DND-41 (cell line): ENCODE measurements at places on chromosomes 4 and X.

DNA sequence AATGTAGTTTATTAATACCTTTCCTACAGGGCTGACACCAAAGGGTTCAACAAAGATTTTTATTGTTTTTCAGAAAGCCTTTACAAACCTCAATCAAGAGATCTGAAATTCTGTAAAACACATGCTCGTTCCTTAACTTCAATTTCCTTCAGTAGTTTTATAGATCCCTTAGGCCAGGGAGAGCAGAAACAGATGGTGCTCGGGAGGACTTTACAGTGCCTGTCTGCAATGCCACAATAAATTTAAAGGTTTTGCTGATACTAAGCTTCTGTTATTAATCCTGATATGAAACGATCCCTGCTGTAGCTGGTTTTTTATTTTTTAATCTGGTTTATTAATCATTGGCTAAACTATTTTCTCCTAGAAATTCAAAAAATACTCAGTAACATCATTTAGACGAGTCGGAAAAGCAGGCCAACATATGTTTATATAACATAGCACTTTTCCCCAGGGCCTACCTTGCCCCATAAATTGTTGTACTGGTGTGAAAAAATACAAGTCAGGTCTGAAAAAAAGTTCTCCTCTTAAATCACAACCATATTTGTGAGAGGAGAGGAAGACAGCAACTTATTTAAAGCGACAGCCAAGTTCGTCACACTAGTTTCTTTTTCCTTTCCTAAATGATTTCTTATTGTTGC is 39.8 kb downstream of the SHISA3 start:
- no peak for DNase-seq

DNA sequence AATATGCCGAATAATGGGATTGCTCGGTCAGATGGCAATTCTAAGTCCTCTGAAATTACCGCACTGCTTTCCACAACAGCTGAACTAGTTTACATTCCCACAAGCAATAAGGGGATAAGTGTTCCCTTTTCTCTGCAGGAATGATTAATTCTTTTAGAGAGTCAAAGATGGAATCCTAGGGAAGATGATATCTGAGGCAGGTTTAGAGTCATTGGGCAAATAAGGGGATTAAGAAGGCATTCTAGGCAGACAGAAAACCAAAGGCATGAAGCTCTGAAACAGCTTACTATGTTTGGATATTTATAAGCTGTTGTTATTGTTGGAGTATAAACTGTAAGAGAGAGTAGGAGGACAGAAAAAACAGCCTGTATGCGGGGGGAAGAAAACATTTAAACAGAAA is 85.7 kb downstream of the TET2 start:
- DNase-seq = no peak

DNA sequence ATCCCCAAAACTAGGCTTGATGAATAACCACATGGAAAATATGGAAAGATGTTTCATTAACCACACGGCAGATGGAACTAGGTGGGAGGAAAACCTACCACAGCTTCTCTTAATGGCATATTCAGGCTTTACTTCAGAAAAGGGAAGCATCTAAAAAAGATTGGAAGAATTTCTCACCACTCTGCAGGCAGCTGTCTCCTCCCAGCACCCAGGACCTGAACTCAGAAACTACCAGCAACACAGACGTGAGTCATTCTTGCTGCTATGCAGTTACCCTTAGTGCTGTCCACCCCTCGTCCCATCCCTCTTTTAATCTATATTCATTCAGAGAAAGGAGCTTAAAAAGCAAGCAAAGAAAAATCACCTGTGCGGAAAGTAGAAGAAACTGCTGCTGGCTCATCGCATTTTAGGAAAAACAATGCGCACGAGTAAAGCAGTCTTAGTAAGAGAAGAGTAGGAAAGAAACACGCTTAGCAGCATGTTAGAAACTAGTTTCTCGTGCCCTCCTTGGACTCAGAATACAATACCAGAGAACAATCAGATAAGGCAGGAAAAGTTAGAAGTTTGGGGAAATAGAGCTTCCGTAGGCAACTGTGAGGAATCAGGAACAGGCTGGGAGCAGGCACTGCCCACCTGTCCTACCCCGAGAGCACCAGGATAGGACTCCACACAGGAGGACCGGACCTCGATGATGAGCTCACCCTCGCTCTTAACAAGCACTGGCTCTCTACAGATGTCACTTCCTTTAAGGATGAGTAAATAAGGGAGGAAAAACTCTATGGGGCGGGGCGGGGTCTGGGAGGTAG is 48.1 kb upstream of the ENPP6 start:
- DNase-seq = no peak

- no peak for DNase-seq
Measured at GRCh38 chrX:115392031-115392430, 102.5 kb downstream of the LUZP4 start.

- no peak for DNase-seq
Measured at GRCh38 chr4:188435381-188435780, 296.1 kb downstream of the TRIML1 start.

DNA sequence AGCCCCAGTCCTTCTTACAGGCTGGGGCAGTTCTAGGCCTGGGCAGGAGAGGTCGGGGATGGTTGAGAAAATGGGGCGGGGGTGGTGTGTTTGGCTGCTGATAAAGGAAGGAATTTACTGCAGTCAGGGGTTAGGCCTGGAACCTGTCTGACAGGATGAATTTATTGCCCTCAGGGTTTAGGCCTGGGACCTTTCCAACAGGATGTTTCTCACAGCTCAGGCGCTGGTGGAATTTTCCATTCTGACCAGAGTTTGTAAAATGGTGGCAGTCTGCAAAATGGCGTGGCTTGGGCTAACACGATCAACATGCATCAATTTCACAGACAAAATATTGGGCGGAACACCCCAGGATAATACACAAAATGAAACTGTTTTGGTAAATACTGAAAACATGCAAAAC is 83.5 kb upstream of the SPIN4 start:
- DNase-seq = no peak

- no peak for DNase-seq
Measured at GRCh38 chr4:2402048-2402842, 16.2 kb downstream of the ZFYVE28 start.

GRCh38 chrX:80174925-80175574 is 160.5 kb downstream of the TBX22 start:
- no peak for DNase-seq
